ENCODE measurements at places on chromosomes 1 and 21. TPM values are rescaled to one million over a fixed set of nuclear protein-coding genes. Genes with fewer than 3 reads are reported as not detected.

SUMO3 gene
- 131 TPM for total RNA-seq

FBXO28 gene
- 35.8 TPM for total RNA-seq

TPTE gene
- total RNA-seq, result not detected

OLIG2 gene
- not detected for total RNA-seq

NHLH2 gene
- total RNA-seq, result 0.13 TPM

B3GALNT2 gene
- 79.1 TPM for total RNA-seq

EXOC8 gene
- total RNA-seq, result 17.4 TPM

Measured in bronchial epithelial cell (primary cell).